ENCODE measurements at places on chromosomes 3 and 15. TPM values are rescaled to one million over a fixed set of nuclear protein-coding genes. Genes with fewer than 3 reads are reported as not detected.

DNA sequence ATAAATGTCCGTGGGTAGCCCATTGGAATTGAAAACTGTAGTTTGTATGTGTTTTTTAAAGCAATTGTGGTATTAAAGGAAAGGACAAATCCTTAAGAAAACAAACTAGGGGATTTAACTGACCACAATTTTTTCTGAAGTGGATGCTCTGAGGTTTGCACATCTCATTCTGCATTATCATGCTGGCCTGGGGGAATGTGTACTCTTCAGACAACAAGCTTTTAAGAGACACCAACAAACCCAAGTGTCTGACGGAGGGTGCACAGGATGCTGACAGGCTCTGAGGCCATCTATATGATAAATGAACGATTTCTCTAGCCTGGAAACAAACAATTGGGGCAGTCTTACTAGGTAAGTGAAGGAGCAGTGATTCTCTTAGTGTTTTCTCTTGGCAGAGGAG lies 9.1 kb downstream of the LINS1 start:
- no peak for DNase-seq

The SLCO3A1 gene
- 36.2 TPM for total RNA-seq

The WDR82 gene
- 42.0 TPM for total RNA-seq

GRCh38 chr3:107753494-107753893 lies 230.7 kb downstream of the BBX start:
- DNase-seq, result peak; percentile 62

DNA sequence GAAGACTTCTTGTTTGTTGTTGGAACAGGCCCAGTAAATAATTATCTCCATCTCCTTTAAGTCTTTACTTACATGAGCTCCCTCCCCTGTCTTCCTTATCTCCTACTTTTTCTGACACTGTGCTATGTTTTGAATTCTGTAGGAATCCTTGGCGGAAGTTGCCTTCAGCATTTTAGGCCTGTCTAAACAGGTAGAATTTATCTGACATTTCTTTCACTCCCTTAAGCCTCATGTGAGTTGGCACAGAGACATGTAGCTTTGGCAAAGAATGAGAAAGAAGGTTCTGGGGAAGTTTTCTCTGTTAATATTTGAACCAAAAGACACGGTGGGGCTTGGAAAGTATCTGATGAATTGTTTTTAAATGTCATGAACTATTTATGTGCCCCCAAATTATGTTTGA lies 8.1 kb downstream of the MCTP2 start:
- DNase-seq, result no peak

- no peak for DNase-seq
These were observed 49.7 kb upstream of the FBN1 start for GRCh38 chr15:48695088-48695826.

DNA sequence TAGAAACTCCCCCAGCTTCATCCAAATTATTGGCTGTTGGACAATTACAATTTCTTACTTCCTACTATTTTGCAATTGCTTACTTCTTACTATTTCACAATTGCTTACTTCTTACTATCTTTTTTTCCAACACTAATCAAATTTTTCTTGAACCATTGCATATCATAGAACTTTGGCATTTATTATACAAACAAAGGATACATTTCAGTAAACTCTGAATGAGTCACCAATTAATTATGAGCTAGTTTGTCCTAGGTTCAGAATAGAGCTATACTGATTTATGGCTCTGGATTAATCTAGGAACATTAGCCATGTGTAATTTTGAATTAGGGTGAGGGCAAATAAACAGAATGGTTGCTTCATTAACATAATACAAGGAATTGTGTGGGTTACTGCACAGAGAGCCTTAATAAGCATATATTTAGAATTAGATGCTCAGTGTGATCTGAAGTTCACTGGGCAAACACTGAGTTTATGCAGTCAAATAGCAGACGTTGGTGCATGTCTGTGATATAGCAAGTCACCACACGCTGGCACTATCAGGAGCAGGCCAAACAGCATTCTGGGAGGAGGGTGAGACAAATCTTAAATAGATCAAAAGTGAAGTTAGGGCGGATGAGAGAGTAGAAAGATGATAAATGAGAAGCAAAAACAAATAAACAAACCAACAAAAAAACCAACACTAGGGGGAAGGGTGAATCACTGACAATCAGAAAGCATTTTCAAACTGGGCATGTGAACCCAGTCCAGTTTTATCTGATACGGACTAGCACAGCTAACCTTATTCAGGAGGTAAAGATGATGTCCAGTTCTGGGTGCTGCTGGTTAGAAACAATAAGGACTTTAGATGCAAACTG lies 21.5 kb downstream of the GABRR3 start:
- DNase-seq, result no peak

- no peak for DNase-seq
These were observed 6.1 kb downstream of the CRTAP start for GRCh38 chr3:33119891-33120290.

The RTP1 gene
- not detected for total RNA-seq

DNA sequence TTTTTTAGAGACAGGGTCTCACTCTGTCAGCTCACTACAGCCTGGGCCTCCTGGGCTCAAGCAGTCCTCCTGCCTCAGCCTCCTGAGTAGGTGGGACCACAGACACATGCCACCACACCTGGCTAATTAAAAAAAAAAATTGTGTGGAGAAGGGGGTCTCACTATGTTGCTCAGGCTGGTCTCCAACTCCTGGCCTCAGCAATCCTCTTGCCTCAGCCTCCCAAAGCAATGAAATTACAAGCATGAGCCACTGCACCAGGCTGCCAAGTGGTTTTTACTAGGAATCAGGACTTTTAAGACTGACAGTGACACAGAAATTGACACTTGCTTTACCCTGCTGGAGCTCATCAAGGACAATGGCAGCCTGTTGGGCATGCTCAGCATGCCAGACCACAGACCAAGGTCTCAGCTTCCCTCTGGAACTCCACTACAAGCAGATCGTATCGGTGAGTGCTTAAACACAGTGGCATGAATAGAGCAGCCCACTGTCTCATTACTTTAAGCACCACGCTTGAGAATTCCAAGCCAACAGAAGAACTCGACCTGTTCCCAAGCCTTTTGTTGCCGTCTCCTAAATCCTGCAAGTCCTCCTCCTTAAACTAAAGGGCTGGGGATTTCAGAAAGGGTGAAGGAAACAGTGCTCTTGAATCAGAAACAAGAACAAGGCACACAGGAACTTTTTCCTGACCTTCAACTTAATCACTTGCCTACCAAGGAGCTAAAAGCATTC lies 41.4 kb downstream of the EOMES start:
- no peak for DNase-seq

- no peak for DNase-seq
These were observed 391.3 kb upstream of the TPRG1 start for GRCh38 chr3:188780193-188781147.

DNA sequence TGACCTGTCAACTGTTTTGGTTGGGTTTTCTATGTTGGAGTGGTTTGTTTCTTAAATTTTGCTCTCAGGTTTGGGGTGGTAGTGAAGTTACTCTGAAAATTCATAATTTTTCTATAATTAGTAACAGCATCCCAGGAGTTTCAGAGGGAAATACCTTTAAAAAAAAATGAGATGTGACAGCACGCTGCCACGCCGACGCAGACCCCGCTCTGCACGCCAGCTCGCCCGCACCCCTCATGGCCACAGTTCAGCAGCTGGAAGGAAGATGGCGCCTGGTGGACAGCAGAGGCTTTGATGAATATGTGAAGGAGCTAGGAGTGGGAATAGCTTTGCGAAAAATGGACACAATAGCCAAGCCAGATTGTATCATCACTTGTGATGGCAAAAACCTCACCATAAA lies 34.6 kb downstream of the AKAP13 start:
- no peak for DNase-seq

DNA sequence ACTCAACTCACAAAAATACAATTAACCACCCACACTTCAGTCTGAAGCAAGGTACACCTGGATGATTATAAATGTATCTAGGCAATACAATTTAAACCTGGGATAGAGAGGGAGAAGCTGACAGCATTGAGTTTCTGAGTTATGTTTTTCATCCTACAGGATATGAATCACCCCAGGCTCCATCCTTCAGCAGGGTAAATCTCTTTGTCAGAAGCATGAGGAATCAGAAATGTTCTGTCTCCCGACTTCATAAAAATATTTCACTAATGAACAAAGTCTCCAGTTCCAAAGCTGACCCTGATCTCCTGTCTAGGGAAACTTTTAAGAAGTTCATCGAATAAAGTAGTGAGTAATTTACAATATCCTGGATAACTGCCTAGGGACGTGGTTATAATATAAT lies 25.5 kb upstream of the FRMD4B start:
- no peak for DNase-seq

The SH2D7 gene
- not detected for total RNA-seq

GRCh38 chr3:84885199-84885882 lies 73.4 kb upstream of the CADM2 start:
- no peak for DNase-seq

GRCh38 chr15:82890995-82891390 lies 61.5 kb downstream of the HOMER2 start:
- no peak for DNase-seq

- no peak for DNase-seq
These were observed 265.6 kb upstream of the UBE2E2 start for GRCh38 chr3:22937536-22937935.

The RAB43 gene
- total RNA-seq, result not detected

The UCN2 gene
- total RNA-seq, result not detected

Data from Karpas-422 (cell line).